ENCODE measurements at places on chromosomes 7 and 10.

DNA sequence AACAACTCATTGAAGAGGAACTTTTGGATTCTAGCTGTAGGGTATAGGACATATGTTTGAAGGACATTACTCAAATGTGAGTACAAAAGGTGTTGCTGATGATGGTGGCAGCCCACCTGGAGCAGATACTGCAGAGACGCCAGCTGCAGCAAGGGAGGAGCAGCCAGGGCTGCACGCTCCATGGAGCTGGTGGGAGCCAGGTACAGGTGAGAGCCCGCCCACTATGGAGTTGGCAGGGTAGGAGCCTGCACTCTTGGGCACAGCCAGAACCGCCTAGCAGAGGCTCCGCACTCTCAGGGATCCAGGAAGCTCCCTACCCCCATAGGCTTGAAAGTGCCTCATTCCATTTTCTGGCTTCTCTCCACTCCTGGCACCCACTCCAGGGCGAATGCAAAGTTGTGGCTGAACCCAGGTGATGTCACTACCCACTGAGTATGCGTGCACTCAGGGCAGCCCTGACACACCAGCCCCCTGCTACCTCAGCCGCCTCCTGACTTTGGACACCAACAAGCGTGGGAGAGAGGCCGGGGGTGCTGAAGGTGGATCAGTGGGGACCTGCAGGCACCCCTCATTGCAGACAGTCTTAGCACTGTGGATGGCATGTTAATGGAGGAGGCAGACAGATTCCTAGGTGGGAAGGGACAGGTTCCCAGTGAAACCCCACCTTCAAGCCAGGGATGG is 761.1 kb downstream of the IPMK start:
- DNase-seq: no peak

- DNase-seq: no peak
These were observed 175.3 kb upstream of the SEMA3E start for GRCh38 chr7:83824214-83824613.

DNA sequence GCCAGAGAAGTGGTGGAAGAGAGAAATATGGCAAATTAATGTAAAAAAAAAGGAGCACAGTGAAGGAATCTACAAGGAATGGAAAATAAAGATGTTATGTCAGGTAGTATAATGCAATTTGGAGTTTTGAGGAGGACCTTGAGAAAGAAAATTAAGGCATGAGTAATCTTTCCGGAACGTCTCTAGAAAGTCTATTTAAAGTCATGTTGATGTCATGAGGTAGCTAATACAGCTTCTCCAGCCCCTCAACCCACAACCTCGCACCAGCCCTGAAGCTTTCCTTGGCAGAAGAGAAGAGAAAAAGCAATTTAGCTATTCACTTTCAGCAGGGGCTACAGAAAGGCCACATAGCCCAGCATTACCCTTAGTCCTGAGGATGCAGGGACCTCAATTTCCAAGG is 22.5 kb downstream of the TRDMT1 start:
- no peak for DNase-seq

DNA sequence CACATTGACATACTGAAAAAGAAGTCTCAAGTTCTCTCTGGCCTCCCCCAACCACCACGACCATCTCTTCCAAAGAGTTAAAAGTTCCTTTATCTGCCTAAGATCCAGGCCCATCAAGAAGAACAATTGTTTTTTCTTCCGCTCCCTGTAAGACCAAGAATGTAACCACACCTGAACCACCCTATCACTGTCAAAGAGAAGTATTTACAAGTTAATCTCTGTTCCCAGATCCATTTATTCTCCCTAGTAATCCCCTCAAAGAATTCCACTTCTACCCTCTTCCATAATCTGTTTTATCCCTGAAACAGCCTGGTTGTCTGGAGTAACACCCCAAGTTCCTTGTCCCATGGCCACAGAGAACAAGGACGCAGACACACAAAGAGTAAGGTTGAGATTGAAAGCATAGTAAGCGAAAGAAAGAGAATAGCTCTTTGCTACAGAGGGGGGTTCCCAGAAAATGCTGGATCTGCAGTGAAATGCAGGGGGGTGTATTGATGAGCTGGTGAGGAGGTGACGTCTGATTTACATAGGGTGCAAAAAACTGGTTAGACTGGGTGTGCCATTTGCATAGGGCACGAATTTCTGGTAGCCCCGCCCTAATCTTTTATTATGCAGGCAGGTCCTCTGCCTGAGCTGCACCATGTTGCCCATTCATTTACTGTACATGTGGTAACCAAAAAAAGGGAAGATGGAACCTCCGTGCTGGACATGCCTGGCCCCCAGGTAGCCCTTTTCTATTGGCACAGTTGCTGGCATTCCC is 122.0 kb downstream of the SKIDA1 start:
- DNase-seq: no peak

DNA sequence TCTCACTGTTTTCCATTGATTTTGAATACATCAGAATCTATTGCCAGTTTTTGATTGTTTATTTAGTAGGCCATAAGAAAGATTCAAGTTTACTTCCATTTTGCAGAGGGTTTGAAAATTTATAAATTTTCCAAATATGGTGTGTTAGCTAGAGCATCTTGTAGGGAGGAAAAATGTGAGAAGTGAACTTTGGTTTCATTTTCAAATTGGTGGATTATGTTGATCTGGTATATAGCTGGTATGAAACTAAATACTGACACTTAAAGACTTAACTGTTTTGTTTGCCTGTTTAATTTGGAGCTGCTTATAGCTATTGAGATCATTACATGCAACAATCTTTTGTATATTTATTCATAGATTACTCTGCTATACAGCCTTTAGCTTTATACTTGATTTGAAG is 108.1 kb downstream of the ADAM22 start:
- no peak for DNase-seq

DNA sequence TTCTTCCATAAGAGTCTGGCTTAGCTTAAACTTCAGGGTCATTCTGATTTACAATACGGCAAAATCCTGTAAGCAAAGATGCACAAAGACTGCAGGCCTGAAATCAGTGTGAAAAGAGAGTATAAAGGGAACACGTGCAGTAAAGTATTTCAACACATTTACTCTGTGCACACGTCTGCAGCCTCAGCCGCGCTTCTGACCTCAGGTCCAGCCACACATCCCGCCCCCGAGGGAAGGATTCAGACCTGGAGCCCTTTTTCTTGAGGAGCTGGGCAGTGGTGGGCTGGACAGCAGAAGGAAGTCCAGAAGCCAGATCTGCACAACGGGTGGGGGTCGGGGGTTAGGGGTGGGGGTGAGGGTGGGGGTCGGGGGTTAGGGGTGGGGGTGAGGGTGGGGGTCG is 58.9 kb upstream of the FAM20C start:
- DNase-seq: no peak

GRCh38 chr7:2307690-2308107 is 6.5 kb downstream of the SNX8 start:
- DNase-seq: no peak
